ENCODE measurements at places on chromosomes 6 and 20. TPM values are rescaled to one million over a fixed set of nuclear protein-coding genes. Genes with fewer than 3 reads are reported as not detected.

CFAP61 gene
- 2.1 TPM for total RNA-seq

DNA sequence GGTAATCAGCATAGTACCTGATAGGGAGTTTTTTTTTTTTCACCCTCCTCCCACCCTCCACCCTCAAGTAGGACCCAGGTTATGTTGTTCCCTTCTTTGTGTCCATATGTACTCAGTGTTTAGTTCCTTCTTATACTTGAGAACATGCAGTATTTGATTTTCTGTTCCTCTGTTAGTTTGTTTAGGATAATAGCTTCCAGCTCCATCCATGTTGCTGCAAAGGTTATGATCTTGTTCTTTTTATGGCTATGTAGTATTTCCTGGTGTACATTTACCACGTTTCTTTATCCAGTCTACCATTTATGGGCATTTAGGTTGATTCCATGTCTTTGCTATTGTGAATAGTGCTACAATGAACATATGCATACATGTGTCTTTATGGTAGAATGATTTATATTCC, 41.9 kb downstream of the FOXA2 start:
- no peak for DNase-seq

- DNase-seq, result no peak
Observed at GRCh38 chr6:98747960-98748359, 86.4 kb upstream of the POU3F2 start.

- peak; percentile 72 for DNase-seq
Observed at GRCh38 chr6:163415620-163416556, 1.4 kb downstream of the QKI start.

GRCh38 chr6:2989332-2990247, 10.1 kb upstream of the NQO2 start:
- peak; percentile 98 for DNase-seq

UST gene
- 8.0 TPM for total RNA-seq

MRPS18B gene
- 64.3 TPM for total RNA-seq

GRCh38 chr20:14406495-14406894, 69.1 kb upstream of the FLRT3 start:
- no peak for DNase-seq

GRCh38 chr6:84808491-84809061, 44.2 kb upstream of the TBX18 start:
- DNase-seq, result no peak

ZNF391 gene
- total RNA-seq, result 0.03 TPM

Measured in myocyte (in vitro differentiated cells).